Left lung (tissue), 14 donors: ENCODE measurements at places on chromosomes 16 and 17. TPM values are rescaled to one million over a fixed set of nuclear protein-coding genes. Genes with fewer than 3 reads are reported as not detected.

GRCh38 chr16:13080531-13080930 is 179.1 kb downstream of the SHISA9 start:
- no peak for DNase-seq

TNFRSF12A gene
- total RNA-seq = 118 TPM

CES5A gene
- total RNA-seq = not detected

GRCh38 chr17:44942456-44942855 is 5.1 kb downstream of the KIF18B start:
- no peak for DNase-seq

- no peak for DNase-seq
These were observed 50.6 kb downstream of the HS3ST3B1 start for GRCh38 chr17:14351493-14351892.

DNA sequence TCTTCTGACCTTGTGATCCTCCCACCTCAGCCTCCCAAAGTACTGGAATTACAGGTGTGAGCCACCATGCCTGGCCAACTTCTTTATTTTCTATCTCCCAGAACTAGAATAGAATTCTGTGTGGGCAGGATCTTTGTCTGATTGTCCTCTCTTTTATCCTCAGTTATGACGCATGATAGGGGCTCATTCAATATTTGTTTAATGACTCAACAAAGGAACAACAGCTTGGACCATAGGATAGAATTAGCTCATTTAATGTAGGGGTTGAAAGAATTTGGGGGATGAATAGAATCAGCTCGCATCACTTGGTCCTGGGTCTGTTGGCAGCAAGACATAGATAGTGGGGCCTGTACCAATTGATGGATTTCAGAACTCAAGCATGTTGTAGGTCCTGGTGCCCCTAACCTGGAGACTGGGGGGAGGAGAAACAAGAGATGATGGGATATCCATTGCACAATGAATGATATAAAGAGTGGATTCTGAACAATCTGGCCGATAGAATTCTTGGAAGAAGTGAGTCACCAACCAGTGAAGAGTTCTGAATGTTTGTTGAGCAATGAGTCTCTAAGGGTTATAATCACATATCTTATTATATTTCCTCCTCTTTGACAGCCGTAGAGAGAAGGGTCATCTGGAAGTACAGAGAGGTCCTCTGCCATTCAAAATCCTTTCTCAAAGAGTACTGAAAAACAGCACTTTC is 250.2 kb downstream of the HS3ST4 start:
- no peak for DNase-seq

RSAD1 gene
- 34.8 TPM for total RNA-seq

DNA sequence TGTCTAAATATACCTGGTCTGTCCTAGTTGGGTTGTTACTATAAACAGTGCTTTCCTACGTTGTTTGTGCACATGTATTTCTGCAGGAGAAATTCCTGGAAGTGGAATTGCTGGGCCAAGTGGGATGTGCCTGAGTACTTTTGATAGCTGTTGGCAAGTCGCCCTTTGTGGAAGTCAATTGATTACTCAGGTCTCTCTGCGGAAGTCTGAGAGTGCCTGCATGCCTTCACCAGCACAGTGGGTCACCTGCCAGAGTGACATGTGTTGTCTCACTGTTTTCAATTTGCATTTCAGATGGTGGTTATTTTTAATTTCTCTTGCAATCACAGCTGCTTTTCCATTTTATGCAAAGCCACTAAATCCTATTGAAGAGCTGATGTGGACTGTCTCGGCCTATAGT is 2.3 kb upstream of the MVD start:
- DNase-seq = no peak

ENPP7 gene
- total RNA-seq = 0.18 TPM

DNA sequence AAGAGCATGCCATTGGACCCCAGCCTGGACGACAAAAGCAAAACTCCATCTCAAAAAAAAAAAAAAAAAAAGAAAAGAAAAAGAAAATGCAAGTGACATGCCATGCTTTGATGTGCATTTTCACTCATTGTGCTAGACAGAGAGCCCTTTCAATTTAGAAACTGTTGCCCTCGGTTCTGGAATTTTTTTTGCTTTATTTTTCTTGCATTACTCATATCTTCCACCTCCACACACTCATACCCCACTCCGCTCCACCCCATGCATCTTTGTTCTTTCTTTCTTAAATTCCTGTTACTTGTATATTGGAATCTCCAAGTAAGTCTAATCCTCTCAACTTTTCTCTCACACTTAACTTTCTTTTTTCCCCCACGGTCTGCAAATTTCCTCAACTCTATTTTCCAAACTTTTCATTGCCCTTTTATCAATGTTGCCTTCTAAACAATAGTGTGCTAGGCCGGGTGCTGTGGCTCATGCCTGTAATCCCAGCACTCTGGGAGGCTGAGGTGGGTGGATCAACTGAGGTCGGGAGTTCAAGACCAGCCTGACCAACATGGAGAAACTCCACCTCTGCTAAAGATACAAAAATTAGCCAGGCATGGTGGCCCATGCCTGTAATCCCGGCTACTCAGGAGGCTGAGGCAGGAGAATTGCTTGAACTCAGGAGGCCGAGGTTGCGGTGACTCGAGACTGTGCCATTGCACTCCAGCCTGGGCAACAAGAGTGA is 16.8 kb upstream of the SUZ12 start:
- no peak for DNase-seq

DNA sequence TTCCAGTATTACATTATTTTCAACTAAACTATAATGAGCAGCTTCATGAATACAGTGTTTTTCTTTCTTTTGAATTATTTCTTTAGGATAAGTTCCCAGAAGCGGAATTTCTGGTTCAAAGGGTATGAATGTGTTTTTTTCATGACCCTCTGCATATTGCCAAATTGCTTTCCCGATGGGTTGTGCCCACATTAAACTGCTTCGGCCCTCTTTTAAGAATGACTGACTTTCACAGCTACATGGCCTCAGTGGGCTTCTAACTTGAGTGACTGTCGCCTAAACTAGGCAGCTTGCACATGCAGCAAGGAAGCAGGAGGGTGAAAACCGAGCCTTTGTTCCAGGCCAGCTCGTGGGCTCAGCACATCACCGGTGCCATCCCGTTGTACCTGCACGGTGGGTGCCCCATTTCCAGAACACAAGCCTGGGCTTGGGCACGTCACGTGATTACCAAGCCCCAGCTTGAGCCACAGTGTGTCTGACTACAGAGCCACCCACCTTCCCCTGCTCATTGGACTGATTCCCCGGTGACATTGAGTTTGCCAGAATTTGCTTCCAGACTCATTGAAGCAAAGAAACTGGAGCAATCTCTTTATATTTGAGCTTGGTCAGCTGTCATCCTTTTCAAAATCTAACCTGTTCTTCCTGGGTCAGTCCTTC is 112.8 kb downstream of the CLEC16A start:
- DNase-seq = no peak

GRCh38 chr17:35895636-35896587 is 15.8 kb upstream of the CCL5 start:
- DNase-seq = no peak

DNA sequence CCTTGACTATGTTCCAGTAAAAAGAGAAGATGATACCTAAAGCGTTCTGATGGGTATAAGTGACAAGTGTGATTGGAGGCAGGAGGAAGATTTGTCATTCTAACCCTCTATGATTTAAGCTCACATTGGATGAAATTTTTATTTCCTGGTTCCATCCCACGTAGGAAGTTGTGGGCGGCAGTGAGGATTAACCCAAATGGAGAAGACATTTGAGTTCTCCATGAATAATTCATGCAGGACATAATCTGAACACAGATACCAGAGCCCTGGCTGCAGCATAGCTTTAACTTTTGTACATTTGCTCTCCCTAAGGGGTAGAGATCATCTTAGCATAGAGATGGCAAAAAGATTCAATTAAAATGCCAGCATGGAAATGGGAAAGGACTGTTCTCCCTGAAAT is 146.3 kb downstream of the SLC39A11 start:
- DNase-seq = no peak

TMIGD1 gene
- total RNA-seq = not detected

DNA sequence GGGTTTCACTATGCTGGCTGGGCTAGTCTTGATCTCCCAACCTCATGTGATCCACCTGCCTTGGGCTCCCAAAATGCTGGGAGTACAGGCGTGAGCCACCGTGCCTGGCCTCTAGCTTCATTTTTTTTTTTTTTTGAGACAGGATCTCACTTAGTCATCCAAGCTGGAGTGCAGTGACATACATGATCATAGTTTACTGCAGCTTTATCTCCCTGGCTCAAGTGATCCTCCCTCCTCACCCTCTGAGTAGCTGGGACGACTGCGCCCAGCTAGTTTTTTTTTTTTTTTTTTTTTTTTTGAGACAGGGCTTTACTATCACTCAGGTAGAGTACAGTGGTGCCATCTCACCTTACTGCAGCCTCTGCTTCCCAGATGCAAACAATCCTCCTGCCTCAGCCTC is 9.7 kb downstream of the RPA1 start:
- DNase-seq = no peak

DNA sequence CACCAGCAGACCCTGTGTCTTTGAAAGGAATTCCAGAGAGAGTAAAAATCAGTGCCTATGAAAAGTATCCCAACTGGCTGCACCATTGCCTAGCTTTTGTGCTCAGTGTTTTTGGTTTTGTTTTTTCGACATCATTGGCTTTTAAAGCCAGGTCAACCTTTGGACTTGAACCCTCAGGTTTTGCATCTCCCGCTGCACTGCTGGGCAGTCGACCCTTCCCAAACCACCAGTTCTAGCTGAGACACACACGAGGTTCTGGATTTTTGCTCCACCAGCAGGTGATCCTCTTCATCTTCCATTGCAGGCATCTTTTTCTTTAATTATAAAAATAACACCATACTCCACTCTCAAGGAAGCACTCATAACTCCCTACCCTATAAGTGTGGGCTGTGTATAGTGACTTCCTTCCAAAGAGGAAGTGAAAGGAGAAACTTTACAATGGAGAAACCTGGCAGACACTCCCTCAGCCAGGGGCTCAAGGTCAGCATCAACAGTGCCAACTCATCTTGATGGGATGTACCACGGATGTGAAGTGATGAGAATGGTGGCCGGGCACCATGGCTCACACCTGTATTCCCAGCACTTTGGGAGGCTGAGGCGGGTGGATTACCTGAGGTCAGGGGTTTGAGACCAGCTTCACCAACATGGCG is 57.8 kb downstream of the BMERB1 start:
- DNase-seq = no peak

DNA sequence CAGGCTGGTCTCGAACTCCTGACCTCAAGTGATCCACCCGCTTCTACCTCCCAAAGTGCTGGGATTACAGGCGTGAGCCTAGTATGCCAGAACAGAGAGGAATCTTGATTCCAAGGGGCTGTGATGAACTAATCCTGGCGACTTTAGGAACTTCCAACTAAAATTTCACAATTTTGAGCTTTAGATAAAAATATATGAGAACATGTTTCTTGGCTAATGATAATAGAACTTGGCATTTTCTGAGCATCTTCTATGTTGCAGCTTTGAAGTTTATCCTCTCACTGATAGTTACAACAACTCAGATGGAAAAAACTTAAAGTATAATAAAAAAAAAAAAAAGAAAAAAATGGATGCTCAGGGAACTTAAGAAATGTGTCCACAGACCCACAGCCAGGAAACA is 69.8 kb upstream of the WSCD1 start:
- no peak for DNase-seq

GRCh38 chr17:78893684-78894083 is 9.3 kb downstream of the CEP295NL start:
- DNase-seq = no peak

DNA sequence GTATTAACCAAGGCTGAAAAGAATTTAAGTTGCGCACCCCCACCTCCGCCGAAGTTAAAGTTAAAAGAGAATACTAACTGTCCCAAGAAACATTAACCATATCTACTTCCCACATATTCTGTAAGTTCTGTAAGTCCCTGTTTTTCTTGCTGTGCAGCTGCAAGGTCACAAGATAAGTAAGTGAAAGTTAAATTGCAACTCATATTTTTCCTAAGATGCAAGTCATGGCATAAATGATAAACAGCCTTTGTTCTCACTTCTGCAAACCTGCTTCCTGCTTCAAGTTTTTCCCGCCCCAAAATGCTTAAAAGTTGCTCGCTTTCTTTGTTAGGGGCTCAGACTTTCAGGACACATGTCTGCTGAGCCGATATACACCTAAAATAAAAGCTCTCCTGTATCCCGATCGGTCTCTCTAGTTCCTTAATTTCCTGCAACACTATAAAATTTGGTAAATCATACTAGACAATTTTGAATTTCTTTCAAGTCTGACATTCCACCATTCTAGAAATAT is 32.6 kb upstream of the ABCA9 start:
- no peak for DNase-seq

EFTUD2 gene
- 83.4 TPM for total RNA-seq

NT5M gene
- total RNA-seq = 1.6 TPM

- DNase-seq = no peak
These were observed 5.3 kb upstream of the MAPK7 start for GRCh38 chr17:19372866-19373504.

GRCh38 chr16:84683691-84684591 is 15.9 kb upstream of the USP10 start:
- no peak for DNase-seq

GRCh38 chr17:9268546-9268945 is 247.2 kb downstream of the NTN1 start:
- no peak for DNase-seq

ANKRD40CL gene
- total RNA-seq = not detected

DNA sequence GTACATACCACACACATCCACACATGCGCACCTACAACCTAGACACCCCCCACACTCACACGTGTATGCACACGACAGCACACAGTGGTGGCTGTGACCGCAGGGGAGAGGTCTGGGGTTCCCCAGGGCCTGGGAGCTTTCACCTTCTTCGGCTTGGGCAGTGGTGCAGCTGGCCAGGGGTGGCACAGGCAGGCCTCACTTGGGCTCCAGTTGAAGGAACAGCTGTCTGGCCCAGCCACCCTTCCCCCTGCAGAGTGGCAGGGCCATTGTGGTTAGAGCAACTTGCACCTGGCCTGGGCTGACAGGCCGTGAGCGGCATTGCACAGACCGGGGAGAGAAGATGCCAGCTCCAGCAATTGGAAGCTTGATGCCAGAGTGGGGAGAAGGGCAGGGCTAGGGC is 114.5 kb upstream of the GSE1 start:
- DNase-seq = no peak

HBA1 gene
- 159 TPM for total RNA-seq

- no peak for DNase-seq
These were observed 19.0 kb downstream of the IRF8 start for GRCh38 chr16:85917959-85918358.

DNA sequence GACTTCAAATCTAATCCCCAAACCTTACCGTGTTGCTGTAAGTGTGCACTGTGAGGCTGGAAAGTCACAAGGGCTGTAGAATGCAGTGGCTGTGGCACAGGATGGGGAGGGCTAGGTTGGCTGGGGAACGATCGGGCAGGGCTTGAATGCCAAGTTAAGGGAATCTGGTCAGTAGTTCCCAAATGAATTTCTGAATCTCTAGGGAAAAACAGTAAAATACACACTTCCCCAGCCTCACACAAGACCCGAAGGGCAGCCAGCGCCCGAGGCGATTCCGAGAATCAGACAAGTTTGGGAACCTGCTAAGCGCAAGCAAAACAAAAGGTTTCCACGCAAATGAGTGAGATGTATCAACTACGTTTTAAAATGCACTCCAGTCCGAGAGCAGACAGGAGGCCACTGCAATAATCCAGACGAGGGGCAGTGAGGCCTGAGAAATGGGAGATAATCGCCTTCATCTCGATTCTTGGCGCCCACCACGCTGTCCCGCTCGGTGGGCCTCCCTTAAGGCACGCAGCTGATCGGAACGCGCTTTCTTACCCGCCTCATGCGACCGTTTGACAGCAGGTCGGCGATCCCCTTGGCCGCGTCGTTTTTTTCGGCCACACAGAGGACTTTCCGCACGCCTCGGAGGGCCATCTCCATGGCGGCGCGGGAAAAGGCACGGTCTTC is 599 bp downstream of the TOP3A start:
- no peak for DNase-seq
